ENCODE measurements at places on chromosomes 16 and 17.

DNA sequence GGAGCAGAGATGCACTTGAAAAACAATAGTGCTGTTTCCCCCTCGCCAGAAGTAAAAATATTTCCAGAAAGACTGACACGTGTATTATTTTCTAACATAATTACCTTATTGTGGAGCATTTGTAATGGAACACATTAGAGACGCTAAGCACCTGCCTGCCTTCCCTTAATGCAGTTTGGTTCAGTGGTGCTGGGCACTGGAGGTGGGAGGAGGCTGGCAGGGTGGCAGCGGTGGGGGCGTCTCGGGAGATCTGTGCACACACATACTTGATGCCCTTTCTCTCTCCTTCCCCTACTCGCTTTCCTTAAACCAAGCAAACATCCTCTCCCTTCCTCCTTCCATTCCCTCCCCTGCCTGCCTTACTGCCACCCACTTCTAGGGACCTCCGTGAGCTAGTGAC lies 156.6 kb upstream of the SDK2 start:
- DNase-seq, result no peak

DNA sequence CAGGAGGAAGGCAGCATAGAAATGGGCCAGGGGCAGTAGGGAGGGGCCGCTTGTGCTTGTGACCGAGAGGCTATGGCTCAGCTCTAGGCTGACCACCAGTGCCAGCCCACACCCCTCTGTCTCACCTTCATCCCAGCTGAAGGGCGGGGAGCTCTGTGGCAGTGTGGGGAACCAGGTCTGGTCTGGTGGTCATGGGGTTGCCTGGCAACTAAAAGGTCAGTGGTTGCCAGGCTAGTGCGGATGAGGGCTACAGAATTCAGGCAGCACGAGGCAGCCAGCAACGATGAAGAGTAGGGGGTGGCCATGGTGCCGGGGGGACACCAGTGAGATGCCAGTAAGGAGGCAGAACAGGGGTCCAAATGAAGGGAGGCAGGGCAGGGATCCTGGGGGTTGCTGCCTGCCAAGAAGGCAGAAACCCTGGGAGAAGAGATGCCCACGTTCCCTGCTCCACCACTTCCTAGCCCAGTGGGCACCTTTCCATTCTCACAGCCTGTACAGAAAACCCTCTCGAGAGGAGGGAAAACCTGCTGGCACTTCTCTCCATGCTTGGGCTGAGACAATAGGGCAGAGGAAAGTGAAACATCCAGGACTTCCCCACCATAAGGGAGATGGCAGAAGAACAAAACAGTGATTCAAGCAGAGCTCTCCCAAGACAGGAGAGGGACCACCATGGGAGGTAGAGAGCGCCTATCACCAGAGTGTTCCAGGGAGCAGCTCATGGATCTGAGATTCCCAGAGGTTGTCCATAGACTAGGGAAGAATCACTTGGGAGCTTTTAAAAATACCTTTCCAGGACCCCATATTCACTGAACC lies 39.7 kb downstream of the SRCIN1 start:
- no peak for DNase-seq

- no peak for DNase-seq
Measured at GRCh38 chr16:72511171-72511570, 339.2 kb upstream of the PMFBP1 start.

GRCh38 chr16:66144641-66145040 lies 221.8 kb upstream of the CDH5 start:
- no peak for DNase-seq

DNA sequence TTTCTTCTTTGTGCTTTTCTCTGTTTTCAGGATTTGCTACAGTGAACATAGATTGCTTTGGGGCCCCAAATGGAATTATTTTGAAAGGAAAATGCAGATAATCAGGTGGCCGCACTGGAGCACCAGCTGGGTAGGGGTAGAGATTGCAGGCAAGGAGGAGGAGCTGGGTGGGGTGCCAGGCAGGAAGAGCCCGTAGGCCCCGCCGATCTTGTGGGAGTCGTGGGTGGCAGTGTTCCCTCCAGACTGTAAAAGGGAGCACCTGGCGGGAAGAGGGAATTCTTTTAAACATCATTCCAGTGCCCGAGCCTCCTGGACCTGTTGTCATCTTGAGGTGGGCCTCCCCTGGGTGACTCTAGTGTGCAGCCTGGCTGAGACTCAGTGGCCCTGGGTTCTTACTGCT lies 1.2 kb downstream of the STH start:
- no peak for DNase-seq

- no peak for DNase-seq
Measured at GRCh38 chr16:50573947-50574744, 25.9 kb downstream of the NKD1 start.

DNA sequence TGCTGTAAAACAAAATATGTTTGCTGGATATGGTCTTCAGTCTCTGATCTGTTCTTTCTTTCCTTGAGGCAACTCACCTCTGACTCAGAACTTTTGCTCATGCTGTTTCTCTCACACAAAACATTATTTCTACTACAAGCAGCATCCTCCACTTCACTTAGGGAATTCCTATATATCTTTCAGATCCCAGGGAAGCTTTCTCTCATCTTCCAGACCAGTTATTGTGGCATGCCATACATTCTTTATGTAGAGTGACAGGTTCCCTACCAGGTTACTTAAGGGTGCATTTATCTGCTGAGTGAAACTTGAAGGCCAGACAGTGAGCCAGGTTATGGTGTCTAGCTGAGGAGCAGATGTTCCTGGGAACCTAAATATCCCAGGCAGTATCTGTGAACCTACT lies 1226.0 kb downstream of the CDH8 start:
- no peak for DNase-seq

DNA sequence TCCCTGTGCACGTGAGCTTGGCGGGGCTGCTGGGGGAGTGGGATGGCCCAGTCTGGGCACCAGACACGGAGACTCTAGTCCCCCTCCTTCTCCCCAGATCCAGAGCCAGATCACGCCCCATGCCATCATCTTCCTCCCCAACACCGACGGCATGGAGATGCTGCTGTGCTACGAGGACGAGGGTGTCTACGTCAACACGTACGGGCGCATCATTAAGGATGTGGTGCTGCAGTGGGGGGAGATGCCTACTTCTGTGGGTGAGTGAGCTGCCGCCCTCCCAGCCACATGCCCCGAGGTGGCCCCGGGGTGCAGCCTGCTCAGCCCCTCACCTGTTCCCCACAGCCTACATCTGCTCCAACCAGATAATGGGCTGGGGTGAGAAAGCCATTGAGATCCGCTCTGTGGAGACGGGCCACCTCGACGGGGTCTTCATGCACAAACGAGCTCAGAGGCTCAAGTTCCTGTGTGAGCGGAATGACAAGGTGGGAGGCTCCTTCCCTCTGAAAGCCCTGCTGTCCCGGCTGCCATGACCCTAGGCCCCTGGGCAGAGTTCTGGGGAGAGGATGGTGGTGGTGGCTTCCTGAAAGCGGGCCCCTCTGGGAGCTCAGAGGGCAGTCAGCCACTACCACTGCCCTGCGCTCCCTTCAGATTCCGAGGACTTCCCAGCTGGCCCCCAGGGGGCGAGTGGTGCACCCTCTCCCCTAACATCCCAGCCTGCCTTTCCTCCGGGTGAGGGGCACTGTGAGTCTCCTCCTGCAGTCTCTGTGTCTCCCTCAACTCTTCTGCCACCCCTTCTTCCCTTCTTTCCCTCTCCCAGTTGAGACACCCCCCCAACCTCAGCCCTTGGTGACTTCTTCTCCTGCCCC lies 2.8 kb upstream of the C17orf107 start:
- DNase-seq, result no peak

DNA sequence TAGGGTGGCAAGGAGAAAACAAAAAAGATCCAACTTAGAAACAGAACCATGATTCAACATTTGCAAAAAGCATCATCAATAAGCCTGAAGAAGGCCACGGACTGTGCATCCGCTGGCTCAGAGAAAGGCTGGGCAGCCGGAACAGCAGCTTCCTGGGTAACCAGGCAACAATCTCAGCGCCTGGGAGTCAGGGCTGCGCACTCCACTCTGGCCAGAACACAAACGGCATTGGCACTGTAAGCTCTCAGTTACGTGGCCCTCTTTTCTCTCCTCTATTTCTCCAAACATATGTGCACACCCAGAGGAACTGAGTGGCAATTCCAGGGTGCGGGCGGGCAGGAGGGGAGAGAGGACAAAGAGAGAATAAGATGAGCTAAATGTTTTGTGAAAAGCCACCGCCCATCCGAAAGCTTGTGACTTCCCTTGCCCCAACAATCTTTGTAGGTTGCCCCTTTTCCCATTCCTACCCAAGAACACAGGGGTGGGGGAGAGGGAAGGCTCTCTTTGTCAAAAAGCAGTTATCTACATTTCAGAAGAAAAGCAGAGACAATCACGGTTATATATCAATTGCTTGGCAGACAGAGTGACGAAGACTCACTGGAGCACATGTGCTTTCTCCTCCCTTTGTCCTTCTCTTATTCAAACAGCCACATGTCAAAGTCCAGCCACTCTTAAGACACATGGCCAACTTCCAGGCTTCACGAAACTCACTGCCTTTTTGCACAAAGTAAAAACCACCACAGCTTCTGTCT lies 6.6 kb upstream of the GHDC start:
- no peak for DNase-seq

DNA sequence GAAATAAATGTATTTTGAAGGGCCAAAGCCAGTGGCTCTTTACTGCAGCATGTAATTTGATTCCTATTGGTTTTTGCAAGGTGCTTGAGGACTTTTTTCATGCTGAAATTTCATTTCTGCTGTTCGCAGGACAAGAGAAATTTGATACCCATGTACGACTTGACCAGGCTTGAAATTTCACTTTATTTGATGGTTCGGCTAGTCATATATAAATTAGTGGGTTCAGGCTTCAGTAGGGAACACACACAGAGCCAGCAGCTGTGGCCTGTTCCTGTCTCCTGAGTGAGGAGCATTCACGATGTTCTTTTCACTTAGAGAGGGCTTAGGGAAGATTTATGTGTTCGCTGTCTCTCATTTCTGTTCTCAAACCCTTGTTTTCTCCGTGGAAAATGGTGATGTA lies 258.4 kb upstream of the CACNG5 start:
- DNase-seq, result no peak
